ENCODE measurements at places on chromosomes 1 and 21.

DNA sequence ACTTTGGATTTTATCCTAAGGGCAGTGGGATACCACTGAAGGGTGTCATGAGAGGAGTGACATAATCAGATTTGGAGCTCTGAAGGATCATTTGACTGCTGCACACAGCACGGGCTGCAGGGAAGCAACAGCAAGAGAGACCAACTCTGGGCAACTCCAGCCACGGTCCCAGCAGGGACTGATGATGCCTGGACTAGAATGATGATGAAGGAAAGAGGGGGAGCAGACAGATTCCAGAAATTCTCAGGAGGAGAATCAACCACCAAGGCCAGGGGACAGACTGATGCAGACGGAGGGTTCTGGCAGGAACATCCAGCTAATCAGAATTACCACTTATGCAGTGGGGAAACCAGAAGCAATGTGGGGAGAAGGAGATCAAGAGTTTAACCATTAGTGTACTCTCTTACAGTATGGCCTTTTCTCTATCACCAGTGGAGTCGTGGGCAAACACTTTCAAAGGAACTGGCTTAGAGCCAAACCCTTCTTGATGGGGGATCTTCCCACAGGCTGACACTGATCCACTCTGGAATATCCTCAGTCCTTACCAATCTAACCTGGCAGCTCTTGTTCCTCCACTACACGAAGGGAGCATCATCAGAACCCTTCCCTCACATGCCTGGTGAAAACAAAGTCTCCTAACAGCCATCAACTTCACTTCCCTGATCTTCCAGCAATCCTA, 3.3 kb downstream of the URB1 start:
- DNase-seq = no peak

GRCh38 chr1:47201179-47201578, 11.3 kb upstream of the PDZK1IP1 start:
- no peak for DNase-seq

- no peak for DNase-seq
These were observed 5.0 kb upstream of the KRTAP12-1 start for GRCh38 chr21:44686843-44687561.

GRCh38 chr1:205592443-205593003, 39.3 kb downstream of the ELK4 start:
- no peak for DNase-seq

DNA sequence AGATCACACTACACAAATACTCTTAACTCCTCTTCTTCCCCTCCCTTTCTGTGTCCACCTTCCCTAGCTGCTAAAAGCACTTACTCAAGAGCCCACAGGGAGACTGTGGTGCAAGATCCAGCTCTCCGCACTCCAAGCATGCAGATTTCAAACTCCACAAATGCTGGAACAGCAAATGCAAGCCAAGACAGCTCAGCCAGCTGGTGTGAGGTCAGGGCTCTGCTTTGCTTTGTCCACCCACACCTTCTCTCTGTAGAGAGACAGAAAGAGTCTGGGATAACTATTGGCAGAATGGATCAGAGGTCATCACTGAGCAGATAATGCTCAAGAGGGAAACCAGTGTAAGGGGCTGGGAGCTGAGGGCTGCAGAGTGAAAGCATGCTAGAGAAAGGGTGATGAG, 45.2 kb upstream of the DPT start:
- DNase-seq = no peak

DNA sequence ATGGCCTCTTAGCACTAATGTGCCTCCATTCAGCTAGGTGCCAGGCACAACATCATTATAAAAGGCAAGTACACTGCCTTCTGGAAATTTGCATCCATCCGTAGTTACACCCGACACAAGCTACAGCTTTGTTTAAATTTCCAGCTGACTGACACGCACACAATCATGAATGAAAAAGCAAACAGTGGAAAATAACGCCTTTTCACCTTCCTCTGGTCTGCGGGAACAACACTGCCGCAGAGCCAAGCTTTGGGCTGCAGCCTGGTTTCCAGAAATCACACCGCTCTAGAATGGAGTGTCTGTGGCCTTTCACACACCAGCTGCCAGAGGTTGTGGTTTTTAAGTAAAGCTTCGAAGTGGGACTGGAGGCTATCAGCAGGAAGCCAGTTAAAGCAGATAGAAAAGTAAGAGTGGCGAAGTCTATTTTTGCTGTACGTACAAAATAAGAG, 142.8 kb upstream of the COA6 start:
- no peak for DNase-seq

GRCh38 chr1:109113590-109114341, at the start of gene ELAPOR1:
Gene ELAPOR1 (plus strand): TSS chr1:109114115. CDS start chr1:109114184, 69 bp downstream.
- peak; percentile 67 for DNase-seq

DNA sequence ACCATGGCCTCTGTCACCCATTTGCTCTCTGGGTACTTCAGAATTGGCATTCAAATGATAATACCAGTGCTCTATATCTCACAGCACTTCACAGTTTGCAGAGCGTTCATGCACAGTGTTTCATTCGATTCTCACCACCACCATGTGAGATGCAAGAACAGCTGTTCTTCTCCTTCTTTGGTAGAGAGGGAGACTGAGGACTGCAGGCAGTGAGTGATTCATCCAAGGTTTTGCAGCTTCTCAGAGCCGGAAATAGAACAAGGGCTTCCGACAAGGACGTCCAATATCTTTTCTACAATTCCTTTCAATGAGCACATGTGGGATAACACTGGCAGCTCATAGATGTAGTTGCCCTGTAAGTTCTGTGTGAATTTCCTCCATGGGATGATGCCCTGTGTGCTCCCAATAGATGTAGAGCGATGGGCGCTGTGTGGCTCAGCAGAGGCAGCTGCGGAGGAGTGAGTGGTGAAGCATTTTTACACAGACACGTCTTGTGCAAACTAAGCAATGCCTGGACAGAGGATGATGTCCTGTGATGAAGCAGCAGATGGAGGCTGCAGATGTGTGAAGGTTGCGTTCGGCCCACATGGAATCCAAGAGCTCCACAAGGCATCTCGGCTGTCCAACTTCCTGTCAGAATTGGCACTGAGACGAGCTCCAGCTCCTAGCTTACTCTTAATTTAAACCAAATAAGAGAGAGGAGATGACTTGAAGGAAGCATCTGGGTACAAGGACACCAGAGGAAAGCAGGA, 24.9 kb downstream of the MT1HL1 start:
- DNase-seq = no peak

- no peak for DNase-seq
These were observed 137.8 kb downstream of the TSEN15 start for GRCh38 chr1:184189361-184189760.

DNA sequence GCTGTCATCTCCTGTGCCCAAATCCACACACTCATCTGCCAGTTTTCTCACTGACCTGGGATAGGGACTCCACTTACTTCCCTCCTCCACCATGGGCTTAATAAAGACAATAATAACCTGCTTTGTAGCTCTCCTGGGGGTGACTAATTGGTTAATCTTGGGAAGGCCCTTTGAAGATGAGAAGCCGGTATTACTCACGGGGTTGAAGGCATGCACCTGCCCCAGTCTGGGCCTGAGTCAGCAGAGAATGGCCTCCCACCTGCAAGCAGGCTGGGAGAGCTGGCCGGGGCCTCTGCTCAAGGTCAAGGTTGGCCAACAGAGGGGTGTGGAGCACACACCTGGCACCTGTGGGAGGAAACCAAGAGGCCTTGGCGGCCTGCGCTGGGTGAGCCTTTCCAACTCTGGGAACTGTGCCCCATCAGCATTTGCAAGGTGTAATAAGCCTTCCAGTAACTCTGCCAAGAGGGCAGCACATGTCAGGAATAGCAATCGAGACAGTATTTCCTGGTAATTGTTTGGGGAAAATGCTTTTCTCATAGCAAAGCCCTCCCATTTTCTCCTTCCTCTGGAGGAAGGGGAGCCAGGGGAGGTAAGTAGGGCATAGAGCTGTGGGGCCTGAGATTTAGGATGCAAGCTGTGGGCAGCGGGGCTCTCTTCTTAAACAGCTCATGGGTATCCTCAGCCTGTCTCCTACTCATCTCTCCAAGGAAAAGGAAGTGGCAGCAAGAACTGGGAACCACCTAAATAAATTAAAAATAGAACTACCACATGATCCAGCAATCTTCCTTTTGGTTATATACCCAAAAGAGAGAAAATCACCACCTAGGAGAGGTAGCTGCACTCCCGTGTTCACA, 49.0 kb downstream of the TOMM20 start:
- DNase-seq = no peak

- DNase-seq = no peak
These were observed 4.4 kb upstream of the PYCR2 start for GRCh38 chr1:225928186-225929175.

- DNase-seq = no peak
These were observed 13.5 kb upstream of the TINAGL1 start for GRCh38 chr1:31562707-31563360.

All from stimulated activated CD8-positive, alpha-beta memory T cell treated with anti-CD3 and anti-CD28 coated beads, Interleukin-7, amount 100 ng/mL, for 1 hour (primary cell).